ENCODE measurements at places on chromosomes 11 and 22. TPM values are rescaled to one million over a fixed set of nuclear protein-coding genes. Genes with fewer than 3 reads are reported as not detected.

GRCh38 chr11:13310443-13310842, 32.9 kb downstream of the BMAL1 start:
- H3K27ac ChIP-seq, result no peak overlapping the region
- H3K4me1 ChIP-seq, result peaks cover 34% of the 10 kb centered on the region
- peaks cover 18% of the 10 kb centered on the region for H3K36me3 ChIP-seq
- no peak for DNase-seq

- no peak overlapping the region for H3K27ac ChIP-seq
- no peaks in the 10 kb centered on the region for H3K4me1 ChIP-seq
- no peak overlapping the region for H3K4me3 ChIP-seq
- H3K36me3 ChIP-seq, result no peaks in the 10 kb centered on the region
Observed at GRCh38 chr11:16204261-16204660, 152.1 kb downstream of the SOX6 start.

- H3K4me3 ChIP-seq, result no peak overlapping the region
- H3K4me1 ChIP-seq, result peaks cover 7% of the 10 kb centered on the region
Observed at GRCh38 chr11:130527636-130528297, 79.3 kb downstream of the ADAMTS15 start.

DNA sequence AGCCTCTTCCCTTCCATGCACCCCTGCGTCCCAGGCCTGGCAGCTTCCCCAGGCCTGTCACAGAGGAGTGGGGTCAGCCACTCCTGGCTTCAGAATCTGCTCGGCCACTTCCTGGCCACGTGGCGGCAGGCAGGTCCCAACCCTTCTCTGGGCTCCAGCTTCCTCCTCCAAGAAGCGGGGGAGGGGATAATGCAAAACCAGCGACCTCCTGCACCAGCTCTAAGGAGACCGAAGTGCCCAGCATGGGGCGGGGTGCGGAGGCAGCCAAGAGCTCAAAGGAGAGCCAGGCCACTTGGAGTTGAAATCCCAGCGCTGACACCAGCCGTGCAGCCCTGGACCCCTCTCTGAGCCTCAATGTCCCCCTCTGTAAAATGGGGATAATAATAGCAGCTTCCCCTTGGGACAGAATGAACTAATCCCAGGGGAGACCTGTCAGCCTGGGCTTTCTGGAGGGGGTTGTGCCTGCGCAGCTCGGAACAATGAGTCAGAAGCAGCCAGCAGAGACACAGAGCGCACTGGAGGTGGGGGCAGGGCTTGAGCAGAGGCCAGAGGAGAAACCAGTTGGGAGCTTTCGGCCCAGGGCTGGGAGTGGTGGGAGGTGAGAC, 22.8 kb upstream of the PICK1 start:
- no peaks in the 10 kb centered on the region for H3K27me3 ChIP-seq
- peak; percentile 76 for DNase-seq
- peaks cover 24% of the 10 kb centered on the region for H3K4me1 ChIP-seq
- peak overlapping the region; percentile 65 for H3K27ac ChIP-seq
- no peaks in the 10 kb centered on the region for H3K36me3 ChIP-seq

DNA sequence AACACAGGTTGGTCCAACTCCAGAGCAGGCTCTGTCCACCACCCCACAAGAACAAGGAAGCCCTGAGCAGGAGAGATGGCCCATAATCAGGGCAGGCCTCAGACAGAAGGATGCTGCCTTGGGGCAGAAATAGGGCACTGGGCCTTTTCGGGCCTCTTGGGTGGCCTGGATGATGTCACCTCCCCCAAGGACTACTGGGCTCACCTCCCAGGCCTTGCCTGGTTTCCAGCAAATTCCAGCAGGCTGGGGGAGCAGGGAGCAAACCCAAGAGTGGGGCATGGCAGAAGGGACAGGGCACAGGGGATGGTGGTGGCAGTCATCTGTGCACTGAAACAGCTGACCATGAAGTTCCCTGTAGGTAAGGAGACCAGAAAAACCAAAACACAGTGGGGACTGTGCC, 5.3 kb upstream of the NAA40 start:
- H3K4me3 ChIP-seq, result no peak overlapping the region
- no peak for DNase-seq
- no peak overlapping the region for H3K27ac ChIP-seq
- no peaks in the 10 kb centered on the region for H3K36me3 ChIP-seq

ARAP1 gene
- 276 TPM for total RNA-seq

DNA sequence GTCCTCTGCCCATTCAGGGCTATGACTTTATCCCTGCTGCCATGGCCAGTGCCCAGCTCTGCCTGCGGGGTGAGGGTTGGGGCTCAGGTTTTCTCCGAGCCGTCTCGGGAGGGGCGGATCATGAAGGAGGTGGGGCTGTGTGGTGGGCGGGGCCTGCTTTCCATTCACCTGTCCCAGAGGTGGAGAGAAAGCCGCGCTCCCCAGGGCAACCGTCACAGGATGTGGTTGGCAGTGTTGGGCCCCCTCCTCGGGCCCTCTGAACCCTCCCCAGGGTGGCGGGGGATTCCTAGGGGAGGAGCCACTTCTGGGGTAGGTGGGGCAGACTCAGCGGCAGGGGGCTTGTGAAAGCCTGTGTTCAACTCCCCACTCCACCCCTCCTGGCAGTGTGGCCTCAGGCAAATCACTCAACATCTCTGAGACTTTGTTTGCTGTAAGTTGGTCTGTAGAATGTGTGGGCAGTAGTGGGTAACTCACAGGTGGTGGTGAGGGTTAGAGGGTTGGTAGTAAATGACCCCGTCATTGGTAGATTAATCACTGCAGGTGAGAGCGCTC, 50.3 kb downstream of the CD6 start:
- no peaks in the 10 kb centered on the region for H3K36me3 ChIP-seq
- peaks cover 6% of the 10 kb centered on the region for H3K27me3 ChIP-seq
- peak; percentile 71 for DNase-seq
- H3K4me3 ChIP-seq, result no peak overlapping the region
- H3K27ac ChIP-seq, result no peak overlapping the region

GRCh38 chr11:109772892-109773291, 320.3 kb upstream of the ZC3H12C start:
- no peak overlapping the region for H3K4me3 ChIP-seq
- H3K4me1 ChIP-seq, result no peaks in the 10 kb centered on the region
- H3K27ac ChIP-seq, result no peak overlapping the region
- H3K27me3 ChIP-seq, result no peaks in the 10 kb centered on the region
- no peaks in the 10 kb centered on the region for H3K36me3 ChIP-seq

DNA sequence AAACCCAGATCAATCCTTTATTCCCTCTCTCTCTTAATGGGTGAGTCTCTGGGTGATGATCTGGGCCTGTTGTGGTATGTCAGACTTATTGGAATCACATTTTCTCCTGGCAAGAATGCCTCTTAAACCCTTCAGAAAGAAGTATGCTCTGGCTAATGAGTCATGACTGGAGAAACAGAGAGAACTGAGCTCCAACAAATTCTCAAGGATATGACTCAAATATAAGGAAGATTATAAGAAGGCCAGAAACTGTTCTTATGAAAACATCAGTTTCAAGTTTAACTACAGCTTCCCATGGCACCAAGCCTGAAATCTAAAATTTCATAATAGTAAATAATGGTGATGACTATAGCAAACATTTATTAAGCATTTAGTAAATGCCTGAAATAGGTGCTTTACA, 83.9 kb downstream of the OR5AK2 start:
- no peaks in the 10 kb centered on the region for H3K27me3 ChIP-seq
- peak overlapping the region; percentile 19 for H3K27ac ChIP-seq
- H3K4me1 ChIP-seq, result peaks cover 6% of the 10 kb centered on the region
- DNase-seq, result no peak

- peaks cover 8% of the 10 kb centered on the region for H3K27me3 ChIP-seq
- peaks cover 12% of the 10 kb centered on the region for H3K4me1 ChIP-seq
- H3K4me3 ChIP-seq, result peak within 1 kb of the TSS; percentile 41
- peaks cover 40% of the 10 kb centered on the region for H3K36me3 ChIP-seq
- peak within 1 kb of the TSS; percentile 36 for H3K27ac ChIP-seq
Observed at GRCh38 chr11:62689421-62690183, at the start of gene LRRN4CL. Gene LRRN4CL (minus strand): TSS chr11:62689530. CDS start chr11:62688508, 1,022 bp downstream.

DNA sequence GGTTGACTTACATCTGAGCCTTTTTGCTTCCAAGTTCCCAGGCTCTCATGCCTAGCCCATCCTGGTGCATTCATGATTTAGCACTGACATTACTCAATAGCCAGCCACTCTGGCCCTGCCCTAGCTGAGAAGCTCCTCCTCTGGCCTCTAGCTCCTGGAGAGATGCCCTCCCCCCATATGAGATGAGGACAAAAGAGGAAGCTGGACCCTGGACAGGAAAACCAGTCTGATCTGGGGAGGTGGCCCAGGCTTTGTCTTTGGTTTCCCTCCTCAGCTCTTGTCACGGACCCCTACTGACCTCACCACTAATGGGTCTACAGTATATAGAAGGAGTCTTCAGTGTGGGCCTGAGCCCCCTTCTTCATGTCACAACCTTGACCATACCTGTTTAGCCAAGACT, 3.0 kb downstream of the RHOG start:
- H3K4me3 ChIP-seq, result peak overlapping the region; percentile 40
- no peaks in the 10 kb centered on the region for H3K27me3 ChIP-seq
- peaks cover 5% of the 10 kb centered on the region for H3K36me3 ChIP-seq
- DNase-seq, result peak; percentile 77

DNA sequence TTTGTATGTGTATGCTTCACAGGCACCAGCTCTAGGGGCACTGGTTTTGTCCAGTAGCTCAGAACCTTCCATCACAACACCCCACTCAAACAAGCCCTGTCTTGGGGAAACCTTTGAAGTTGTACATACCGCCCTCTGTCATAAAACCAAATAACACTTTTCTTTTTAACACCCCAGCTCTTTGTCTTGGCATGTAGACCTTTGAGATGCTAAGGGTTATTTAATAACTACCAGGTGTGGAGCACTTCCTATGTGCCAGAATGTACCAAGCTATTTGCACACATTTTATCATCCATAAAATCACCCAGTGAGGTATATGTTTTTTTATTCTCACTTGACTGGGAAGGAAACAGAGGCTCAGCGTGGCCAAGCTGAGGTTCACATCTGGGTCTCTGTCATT, 50.6 kb downstream of the CYB5R2 start:
- no peak overlapping the region for H3K27ac ChIP-seq
- H3K4me3 ChIP-seq, result no peak overlapping the region
- peaks cover 57% of the 10 kb centered on the region for H3K36me3 ChIP-seq
- DNase-seq, result no peak
- H3K4me1 ChIP-seq, result no peaks in the 10 kb centered on the region

DNA sequence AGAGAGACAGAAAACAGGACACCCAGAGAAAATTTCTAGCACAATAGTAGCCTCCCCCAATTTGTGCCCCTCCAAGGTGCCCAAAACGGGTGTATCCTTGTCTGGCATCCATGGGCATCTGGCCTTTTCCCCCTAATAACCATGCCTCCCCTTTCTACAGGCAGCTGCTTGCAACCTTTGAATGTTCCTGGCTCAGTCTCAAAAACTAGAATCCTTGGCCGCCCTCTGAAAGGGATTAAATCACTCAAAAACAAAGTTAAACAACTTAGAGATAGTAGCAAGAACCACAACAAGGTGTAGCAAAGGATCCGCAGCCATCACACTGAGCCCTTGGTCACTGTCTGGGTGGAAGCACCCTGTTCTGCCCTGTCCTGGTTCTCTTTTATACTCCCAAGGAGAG, 105.6 kb downstream of the MN1 start:
- no peak overlapping the region for H3K27ac ChIP-seq
- no peaks in the 10 kb centered on the region for H3K36me3 ChIP-seq
- no peaks in the 10 kb centered on the region for H3K4me1 ChIP-seq
- H3K27me3 ChIP-seq, result no peaks in the 10 kb centered on the region

DNA sequence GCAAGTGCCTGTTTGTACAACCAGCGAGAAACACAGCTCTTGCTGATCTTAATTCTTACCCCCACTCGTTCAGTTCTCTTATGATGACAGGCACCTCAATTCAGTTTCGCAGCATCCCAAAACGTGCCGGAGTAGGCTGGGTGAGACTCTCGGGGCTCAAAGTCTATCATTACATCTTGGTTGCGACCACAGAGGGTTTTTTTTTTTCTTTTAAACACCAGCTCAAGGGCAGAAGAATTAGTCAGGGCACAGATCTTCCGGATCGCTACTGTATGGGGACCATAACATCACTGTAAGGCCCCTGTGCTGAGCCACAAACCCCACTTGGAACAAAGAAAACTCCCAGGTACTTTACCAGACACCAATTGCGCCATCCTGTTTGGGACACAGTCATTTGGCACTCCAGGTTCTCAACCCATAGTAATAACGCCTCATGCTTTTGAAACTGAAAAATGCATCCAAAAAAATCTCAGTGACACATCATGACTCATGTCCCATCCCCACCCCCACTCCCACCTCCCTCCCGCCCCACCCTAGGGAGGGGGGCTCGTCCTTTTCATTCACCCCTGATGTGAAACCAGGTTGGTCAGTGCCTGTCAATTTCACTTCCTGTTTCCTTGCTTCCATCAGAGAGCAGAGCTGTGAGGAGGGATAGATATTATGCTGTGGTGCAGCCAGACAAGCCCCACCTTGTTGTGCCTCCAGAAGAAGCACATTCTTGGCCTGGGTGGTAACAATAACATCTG, 41.0 kb upstream of the CD5 start:
- no peak overlapping the region for H3K4me3 ChIP-seq
- no peaks in the 10 kb centered on the region for H3K36me3 ChIP-seq
- H3K27me3 ChIP-seq, result no peaks in the 10 kb centered on the region
- no peak overlapping the region for H3K27ac ChIP-seq

DNA sequence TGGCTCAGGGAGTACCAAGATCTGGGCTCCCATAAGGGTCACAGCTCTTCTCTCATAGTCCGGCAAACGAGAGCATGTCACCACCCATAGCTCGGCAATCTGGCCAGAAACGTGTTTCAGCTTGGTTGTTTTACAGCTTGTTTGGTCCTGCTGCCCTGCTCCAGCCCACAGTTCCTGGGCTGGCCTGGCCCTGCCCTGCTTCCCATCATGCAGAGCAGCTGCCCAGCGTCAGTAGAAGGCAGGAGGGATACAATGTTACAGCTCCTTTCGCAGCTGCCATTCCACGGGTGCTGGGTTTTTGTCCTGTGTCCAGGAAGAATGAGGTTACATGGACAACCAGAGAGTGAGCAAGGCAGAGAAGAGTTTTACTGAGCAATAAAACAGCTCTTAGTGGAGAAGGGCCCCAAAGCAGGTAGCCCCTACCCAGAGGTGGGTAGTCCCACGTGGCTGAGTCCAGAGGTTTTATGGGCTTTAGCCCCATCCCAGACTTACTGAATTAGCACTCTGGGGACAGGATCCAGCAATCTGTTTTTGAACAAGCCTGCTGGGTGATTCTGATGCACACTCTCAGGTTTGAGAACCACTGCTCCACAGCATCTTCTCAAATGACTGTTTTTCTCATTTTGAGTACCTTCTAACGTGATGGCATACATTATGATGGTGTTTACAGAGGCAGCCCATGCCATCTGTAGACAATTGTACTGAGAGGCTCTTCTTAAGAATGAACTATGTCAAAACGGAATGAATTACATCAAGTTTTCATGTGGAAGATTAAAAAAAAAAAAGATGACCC, 5.8 kb upstream of the MS4A18 start:
- H3K4me1 ChIP-seq, result no peaks in the 10 kb centered on the region
- H3K36me3 ChIP-seq, result no peaks in the 10 kb centered on the region
- DNase-seq, result no peak
- peaks cover 6% of the 10 kb centered on the region for H3K27me3 ChIP-seq
- H3K27ac ChIP-seq, result no peak overlapping the region
- H3K4me3 ChIP-seq, result no peak overlapping the region

GRCh38 chr11:2447253-2447950, 2.6 kb downstream of the KCNQ1 start:
- H3K27me3 ChIP-seq, result peaks cover 4% of the 10 kb centered on the region
- H3K4me1 ChIP-seq, result peaks cover 35% of the 10 kb centered on the region
- H3K4me3 ChIP-seq, result peak overlapping the region; percentile 61
- peak; percentile 53 for DNase-seq

GRCh38 chr11:78074756-78075155, 4.9 kb downstream of the NDUFC2 start:
- no peak overlapping the region for H3K27ac ChIP-seq
- peaks cover 31% of the 10 kb centered on the region for H3K36me3 ChIP-seq
- no peaks in the 10 kb centered on the region for H3K27me3 ChIP-seq
- DNase-seq, result no peak
- H3K4me1 ChIP-seq, result peaks cover 37% of the 10 kb centered on the region
- H3K4me3 ChIP-seq, result no peak overlapping the region

RBMXL2 gene
- total RNA-seq, result not detected
